ENCODE measurements at places on chromosomes 3 and 15.

GRCh38 chr15:65060641-65061397 lies 7.0 kb downstream of the RASL12 start:
- DNase-seq = no peak

DNA sequence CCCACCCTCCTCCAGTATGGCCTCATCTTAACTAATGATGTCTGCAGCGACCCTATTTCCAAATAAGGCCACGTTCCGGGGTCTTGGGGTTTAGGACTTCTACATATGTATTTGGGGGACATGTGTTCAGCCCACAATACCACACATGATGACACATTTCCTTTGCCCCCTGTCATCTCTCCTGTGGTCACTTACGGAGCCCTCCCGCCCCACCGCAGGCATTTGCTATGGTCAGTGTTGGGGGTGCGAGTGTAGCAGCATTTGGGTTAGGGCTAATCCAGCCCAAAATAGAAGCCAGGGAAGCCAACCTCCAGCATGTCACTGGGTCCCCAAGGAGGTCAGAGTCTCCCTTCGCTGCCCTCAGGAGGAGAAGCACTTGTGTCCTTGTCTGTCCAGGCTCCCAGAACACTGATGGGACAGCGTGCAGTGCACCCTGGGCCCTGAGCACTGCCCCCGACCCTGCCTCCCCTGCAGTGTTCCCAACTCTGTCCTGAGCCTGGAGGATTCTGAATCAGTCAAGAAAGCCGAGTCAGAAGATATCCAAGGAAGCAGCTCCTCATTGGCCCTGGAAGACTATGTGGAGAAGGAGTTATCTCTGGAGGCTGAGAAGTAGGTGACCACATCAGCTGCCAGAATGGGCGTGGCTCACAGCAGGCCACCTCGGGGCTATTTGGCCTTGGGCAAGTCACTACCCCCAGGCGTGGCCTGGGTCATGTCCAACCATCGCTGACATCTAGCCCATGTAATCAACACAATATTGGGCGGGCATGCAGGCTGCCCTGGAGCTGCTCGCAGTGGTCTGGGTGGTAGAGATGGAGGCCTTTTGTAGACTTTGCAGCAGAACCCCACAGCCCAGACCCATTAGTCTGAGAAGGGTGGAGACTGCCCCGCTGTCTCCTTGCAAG lies 46.9 kb upstream of the FGD5 start:
- DNase-seq = no peak

- no peak for DNase-seq
These were observed 5.3 kb downstream of the RPL22L1 start for GRCh38 chr3:170864525-170865208.

GRCh38 chr3:147458995-147459704 lies 50.0 kb downstream of the ZIC1 start:
- no peak for DNase-seq

DNA sequence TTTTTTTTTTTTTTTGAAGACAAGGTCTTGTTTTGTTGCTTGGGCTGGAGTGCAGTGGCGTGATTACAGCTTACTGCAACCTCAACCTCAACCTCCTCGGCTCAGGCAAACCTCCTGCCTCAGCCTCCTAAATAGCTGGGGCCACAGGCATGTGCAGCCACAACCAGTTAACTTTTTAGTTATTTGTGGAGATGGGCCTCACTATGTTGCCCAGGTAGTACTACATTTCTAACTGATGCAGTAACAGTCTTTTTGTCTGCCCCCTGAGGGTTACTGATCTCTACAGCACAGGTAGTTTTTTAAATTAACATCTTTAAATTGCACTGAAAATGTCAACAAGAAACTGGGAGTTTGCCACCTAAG lies 3.4 kb upstream of the LMLN start:
- no peak for DNase-seq

- no peak for DNase-seq
These were observed 28.7 kb downstream of the MRPL3 start for GRCh38 chr3:131474115-131474514.

GRCh38 chr15:52243697-52244555 lies 51.7 kb downstream of the MYO5C start:
- no peak for DNase-seq

DNA sequence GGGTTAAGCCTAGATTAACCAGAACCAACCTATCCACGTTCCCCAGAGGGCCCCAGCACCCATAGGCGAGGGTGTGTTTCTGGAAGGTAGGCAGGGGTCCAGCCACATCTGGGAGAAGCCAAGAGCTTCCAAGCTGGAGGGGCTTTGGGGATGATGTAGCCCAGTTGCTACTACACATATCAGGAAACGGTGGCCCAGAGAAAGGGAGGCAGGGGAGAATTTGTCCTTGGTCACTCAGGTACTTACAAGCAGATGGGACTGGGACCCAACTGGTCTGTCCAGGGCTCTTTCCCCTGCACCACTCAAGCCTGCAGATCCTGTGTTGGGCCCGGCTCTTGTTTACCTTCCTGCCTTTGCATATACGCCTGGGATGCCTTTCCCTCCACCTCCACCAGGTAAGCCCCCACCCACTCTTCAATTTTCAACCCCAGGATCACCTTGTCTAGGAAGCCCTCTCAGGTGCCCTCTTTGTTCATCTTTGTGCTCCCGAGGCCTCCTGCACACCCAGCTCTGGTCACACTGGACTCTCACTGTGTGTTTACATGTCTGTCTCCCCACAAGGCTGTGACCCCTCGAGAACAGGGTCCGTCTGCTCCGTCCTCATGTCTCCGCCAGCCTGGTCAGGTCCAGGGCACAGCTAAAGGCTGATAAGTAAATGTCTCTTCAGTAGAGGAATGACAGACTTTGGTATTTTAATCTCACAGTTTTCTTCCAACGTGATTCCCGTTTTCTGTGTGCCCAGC lies 204.4 kb upstream of the LINGO1 start:
- no peak for DNase-seq

DNA sequence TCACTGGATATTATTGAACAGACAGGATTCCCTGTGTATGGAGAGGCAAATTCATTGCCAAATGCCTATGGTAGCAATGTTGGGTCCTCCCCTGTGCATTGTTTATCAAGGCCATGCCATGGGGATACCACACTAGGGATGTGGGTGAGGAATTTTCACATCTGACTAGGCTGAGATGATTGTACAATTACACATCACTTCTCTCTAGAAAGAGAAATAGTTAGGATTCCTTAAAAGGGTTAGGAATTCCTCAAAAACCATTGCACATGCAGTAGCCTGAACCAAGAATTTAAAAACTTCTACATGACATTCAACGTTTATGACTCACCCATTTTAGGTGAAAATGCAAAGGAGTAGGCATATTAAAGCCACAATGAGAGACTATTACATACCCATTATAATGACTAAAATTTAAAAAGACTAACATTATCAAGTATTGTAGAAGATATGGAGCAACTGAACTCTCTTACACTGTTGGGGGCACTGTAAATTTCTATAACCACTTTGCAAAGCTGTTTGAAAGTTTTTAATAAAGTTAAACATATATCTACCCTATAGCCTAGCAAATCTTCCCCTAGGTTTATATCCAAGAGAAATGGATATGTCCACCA lies 175.9 kb downstream of the THRB start:
- DNase-seq = peak; percentile 72
